Stomach (tissue), 19 donors: ENCODE measurements at places on chromosomes 11 and 22. TPM values are rescaled to one million over a fixed set of nuclear protein-coding genes. Genes with fewer than 3 reads are reported as not detected.

- no peak for DNase-seq
Observed at GRCh38 chr11:88173956-88174355, 1.3 kb downstream of the RAB38 start.

The OR51E2 gene
- total RNA-seq, result not detected

The YPEL4 gene
- total RNA-seq, result not detected

DNA sequence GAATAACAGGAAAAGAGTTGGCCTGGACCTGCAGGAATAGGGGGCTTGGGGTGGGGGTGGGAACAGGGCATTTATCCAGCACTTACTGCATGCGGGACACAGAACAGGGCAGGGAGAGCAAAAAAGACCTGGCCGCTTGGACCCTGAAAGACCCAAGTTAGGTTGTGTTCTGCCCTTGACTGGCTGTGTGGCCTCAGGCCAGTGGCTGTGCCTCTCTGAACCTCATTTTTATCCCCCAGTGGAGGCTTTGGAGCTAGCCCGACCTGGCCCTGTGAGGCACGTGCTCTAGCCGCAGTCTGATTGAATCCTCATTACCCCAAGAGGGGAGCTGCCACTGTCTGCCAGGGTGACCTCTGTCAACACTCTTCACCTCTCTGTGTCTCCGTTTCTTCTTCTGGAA lies 68.7 kb downstream of the MN1 start:
- DNase-seq, result no peak

The POGLUT3 gene
- 12.5 TPM for total RNA-seq

- DNase-seq, result peak; percentile 83
Observed at GRCh38 chr11:64206457-64207255, at the start of gene FERMT3. TSS of gene FERMT3 (plus strand) at chr11:64206721. CDS start at chr11:64207365, 644 bp downstream.

The PNPLA3 gene
- total RNA-seq, result not detected

The DGCR6 gene
- total RNA-seq, result 4.2 TPM

DNA sequence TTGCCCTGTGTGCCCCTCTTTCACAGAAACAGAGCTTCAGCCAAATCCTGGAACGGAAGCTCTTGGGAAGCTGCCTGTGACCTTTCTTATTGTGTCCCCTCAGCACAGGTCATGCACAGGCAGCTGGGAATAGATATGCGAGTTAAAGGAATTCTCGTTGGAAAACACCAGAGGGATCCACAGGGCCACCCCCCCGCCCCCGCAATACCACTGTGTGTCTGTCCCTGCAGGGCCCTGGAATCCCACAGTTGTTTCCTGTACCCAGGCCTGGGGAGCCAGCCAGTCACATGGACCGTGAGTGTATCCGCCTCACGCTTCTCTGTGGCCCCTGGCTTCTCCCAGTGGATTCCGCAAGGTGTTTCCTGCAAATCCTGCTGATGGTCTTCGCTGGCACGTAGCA lies 29.0 kb downstream of the TIMP3 start:
- peak; percentile 67 for DNase-seq

- DNase-seq, result no peak
Observed at GRCh38 chr22:26722159-26722558, 64.8 kb downstream of the MIAT start.

The H19 gene
- 44.2 TPM for total RNA-seq

- peak; percentile 77 for DNase-seq
Observed at GRCh38 chr22:17578136-17578754, 14.9 kb downstream of the SLC25A18 start.

DNA sequence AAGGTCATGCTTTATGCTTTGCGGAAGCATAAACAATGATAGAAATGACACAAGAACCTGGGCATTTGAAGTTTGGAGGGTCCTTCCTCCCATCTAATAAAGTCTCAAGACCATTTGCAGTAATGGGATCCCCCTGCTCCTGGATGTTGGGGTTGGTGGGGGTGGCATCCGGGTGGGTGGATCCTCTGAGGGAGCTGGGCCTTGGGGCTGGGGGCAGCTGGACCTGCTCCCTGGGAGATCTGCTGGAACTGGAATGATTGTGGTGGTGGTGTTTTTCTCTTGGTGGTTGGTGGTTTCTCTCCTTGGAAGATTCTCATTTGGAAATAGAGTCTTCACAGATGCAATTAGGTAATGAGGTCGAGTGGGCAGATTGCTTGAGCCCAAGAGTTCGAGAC lies 2.2 kb upstream of the NAP1L4 start:
- DNase-seq, result no peak

DNA sequence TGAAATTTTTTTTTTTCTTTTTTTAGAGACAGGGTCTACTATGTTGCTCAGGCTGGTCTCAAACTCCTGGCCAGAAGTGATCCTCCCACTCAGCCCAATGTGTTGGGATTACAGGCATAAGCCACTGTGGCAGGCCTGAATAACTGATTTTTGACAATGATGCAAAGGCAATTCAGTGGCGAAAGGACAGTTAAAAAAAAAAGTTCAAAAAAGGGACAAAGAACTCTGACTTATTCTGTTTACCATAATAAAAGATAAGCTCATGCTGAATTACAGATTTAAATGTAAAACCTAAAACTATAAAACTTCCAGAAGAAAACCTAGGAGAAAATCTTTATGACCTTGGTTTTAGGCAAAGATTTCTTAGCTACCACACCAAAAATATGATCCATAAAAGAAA lies 48.9 kb downstream of the ATG16L2 start:
- DNase-seq, result no peak

GRCh38 chr11:13008061-13008435 lies 1.1 kb upstream of the RASSF10 start:
- DNase-seq, result peak; percentile 75

The MOV10L1 gene
- not detected for total RNA-seq
